ENCODE measurements at places on chromosomes 11 and 22. TPM values are rescaled to one million over a fixed set of nuclear protein-coding genes. Genes with fewer than 3 reads are reported as not detected.

The OR52H1 gene
- total RNA-seq, result not detected

The SMIM38 gene
- total RNA-seq, result not detected

The FXYD6 gene
- not detected for total RNA-seq

The INS gene
- total RNA-seq, result not detected

The OR5AS1 gene
- total RNA-seq, result not detected

The FAT3 gene
- 0.58 TPM for total RNA-seq

The MRGPRX4 gene
- total RNA-seq, result not detected

The EIF1AD gene
- total RNA-seq, result 26.8 TPM

The TRIM48 gene
- not detected for total RNA-seq

The PPP1CA gene
- 306 TPM for total RNA-seq

The TMEM86A gene
- total RNA-seq, result 0.53 TPM

The MYBPC3 gene
- not detected for total RNA-seq

The CSKMT gene
- total RNA-seq, result 2.9 TPM

The SCGB1D4 gene
- total RNA-seq, result not detected

The GSTT2B gene
- 1.8 TPM for total RNA-seq

The ACR gene
- not detected for total RNA-seq

The NCF4 gene
- total RNA-seq, result not detected

The ENTHD1 gene
- total RNA-seq, result not detected

The OOSP4B gene
- total RNA-seq, result not detected

The MS4A15 gene
- total RNA-seq, result not detected

The MPPED2 gene
- total RNA-seq, result not detected

The C11orf87 gene
- not detected for total RNA-seq

The NTM gene
- total RNA-seq, result 4.8 TPM

The SDHAF2 gene
- total RNA-seq, result 42.9 TPM

The NXPE1 gene
- total RNA-seq, result not detected

The PVALB gene
- total RNA-seq, result not detected

The TRIM66 gene
- 3.2 TPM for total RNA-seq

The HPX gene
- total RNA-seq, result not detected

The FUT4 gene
- 4.6 TPM for total RNA-seq

The APOC3 gene
- not detected for total RNA-seq

The TSKU gene
- 24.8 TPM for total RNA-seq

The HORMAD2 gene
- not detected for total RNA-seq

The CCDC15 gene
- 8.0 TPM for total RNA-seq

The MS4A4A gene
- total RNA-seq, result not detected

The SBF1 gene
- total RNA-seq, result 58.5 TPM

The KDM4D gene
- 0.53 TPM for total RNA-seq

The LMO1 gene
- not detected for total RNA-seq

The ASPHD2 gene
- total RNA-seq, result 0.86 TPM
